Coronary artery (tissue), 2 donors: ENCODE measurements at places on chromosomes 5 and 9.

GRCh38 chr9:86599561-86599960, 245.4 kb upstream of the TUT7 start:
- no peak for DNase-seq

- DNase-seq: no peak
These were observed 327.0 kb upstream of the ADCY2 start for GRCh38 chr5:7068899-7069298.

- no peak for DNase-seq
These were observed 67.1 kb upstream of the SH3PXD2B start for GRCh38 chr5:172521338-172521932.

- no peak for DNase-seq
These were observed 76.4 kb downstream of the OSMR start for GRCh38 chr5:38922199-38922598.

DNA sequence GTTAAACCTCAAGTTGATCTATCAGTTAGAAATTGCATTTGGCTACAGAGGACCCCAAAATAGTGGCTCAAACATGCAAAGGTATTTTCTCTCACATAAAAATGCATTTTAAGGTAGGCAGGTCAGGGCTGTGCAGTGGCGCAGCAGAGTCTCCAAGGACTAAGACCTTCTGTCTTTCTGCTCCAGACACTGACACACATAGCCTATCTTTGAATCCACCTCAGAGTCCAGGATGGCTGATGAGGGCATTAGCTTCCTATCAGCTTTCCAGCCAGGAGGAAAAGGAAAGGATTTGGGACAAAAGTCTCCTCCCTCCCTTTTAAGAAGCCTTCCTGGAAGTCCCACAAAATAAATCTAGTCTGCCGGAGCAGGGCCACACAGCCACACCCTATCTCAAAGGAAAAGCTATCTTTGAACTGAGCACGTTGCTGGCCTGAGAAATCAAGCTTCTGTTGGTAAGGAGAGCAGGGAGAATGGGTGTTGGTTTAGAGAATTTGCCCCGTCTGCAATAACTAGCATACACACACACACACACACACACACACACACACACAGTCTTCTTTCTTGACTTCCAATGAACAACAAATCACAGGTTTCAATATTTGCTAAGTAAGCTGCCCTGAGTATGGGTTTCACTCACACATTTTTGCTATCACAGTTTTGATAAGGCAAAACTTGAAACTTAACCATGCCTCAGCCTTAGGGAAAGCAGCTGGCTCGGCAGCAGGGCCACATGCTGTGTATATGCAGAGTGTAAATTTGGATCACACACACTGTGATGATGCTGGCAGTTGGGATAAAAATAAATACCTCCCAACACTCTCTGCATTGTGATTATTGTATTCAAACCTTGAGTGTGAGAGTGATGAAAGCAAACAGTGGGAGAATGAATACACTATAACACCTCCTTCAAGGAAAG, 116.6 kb upstream of the MAP3K1 start:
- DNase-seq: no peak

DNA sequence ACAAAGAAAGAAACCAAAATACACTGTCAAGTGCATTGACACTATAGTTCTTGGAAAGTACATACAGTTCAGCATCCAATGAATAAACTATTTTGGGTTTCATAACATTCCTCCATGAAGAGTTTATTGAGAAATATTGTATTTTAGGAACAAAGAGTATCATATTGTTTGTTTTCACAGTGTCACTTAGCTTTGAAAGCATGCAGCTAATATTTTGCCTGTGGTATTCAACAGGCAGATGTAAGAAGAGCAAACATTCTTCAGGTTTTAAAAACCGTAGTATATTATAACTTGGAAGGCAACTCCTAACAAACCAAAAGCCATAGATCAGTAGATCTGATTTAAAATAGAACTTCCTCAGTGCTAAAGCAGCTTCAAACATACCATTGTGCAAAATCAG, 4.5 kb downstream of the PRELID2 start:
- DNase-seq: no peak

DNA sequence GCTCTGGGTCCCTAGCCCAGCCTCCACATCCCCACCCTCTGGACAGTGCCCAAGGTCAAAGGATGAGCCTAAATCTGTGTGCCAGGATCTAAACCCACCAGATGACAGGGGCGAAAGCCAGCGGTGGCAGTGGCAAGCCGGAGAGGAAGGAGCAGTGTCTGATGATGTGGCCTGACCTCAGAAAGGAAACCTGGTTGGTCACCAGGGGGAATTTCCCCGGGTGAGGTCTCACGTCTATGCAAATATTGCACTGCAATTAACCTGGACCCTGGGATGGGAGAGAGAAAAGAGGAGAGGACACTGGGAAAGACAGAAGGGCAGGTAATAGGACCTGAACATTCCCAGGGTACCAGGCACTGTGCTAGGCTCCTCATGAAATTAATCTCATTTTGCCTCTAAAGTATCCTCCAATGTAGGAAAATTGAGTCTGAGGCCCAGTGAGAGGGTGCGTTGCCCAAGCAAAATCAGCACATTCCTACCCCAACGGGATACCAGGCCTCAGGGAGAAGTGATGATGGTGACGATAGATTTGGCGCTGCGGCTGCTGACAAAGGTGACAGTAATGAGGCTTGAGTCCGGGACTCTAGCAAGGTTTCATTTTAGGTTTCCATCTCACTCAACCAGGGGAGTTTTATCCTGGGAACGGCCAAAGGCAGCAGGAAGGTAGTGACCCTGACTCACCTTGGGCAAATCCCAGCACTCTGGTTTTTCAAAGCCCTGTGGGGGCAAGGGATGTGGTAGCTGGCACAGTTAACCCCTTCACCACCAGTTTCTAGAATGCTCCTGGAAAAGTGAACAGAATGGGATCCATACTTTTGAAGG, 13.4 kb upstream of the TNIP1 start:
- no peak for DNase-seq

- no peak for DNase-seq
These were observed 20.9 kb upstream of the DMXL1 start for GRCh38 chr5:119049824-119050449.

- no peak for DNase-seq
These were observed 26.3 kb downstream of the NR3C1 start for GRCh38 chr5:143376911-143377813.

DNA sequence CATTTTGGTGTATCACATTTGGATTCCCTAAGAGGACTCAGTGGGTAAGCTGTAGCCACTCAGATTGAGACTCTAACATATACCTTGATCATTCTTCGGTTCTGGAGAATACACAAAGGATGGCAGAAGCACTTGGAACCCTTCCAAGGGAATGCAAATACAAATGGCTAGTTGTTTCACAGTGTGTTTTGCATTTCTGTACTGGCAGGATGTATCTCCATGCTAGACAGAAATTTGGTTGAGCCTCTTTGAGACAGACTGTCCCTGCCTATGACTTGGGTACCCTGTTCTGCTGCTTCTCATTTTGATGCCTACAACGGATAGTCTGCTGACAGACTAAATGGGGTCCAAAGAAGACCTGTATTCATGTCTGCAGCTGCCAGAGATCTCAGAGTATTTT, 273.5 kb downstream of the TMEM38B start:
- no peak for DNase-seq

DNA sequence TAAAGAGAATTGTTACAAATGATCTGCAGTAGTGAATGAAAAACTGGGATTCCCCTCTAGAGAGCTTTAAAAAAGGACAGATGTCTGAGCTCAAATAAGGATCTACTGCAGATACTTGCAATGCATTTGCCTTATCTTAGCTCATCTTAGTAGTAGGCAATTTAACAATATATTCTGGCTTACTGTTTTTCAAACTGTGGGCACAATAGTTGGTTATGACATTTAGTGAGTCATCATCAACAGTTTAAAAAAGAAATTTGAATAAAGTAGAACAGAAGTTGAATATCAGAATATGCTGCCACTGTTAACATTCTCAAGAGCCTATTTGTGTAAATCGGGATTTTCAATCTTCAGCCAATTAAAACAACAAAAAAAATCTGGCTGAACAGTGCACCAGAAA, 6.7 kb upstream of the CAST start:
- no peak for DNase-seq

DNA sequence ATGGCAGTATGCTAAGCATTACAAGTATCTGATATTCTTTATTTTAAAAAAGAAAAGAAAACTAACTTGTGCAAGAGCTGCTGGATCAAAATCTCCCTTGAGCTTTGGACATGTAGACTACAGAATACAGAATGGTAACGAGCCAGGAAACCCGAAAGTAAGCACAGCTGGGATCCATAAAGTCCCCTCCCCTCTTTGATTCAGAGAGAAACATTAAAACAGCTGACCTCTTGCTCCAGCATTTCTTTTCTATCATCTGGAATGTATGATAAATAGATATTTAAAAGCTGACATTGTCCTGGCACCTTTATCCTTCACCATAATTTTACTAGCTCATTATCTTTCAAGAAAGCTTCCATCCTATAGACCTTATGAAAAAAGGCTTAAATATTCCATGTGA, 28.2 kb upstream of the LPAR1 start:
- no peak for DNase-seq

GRCh38 chr9:85038824-85039608, 369.5 kb downstream of the NTRK2 start:
- DNase-seq: no peak

DNA sequence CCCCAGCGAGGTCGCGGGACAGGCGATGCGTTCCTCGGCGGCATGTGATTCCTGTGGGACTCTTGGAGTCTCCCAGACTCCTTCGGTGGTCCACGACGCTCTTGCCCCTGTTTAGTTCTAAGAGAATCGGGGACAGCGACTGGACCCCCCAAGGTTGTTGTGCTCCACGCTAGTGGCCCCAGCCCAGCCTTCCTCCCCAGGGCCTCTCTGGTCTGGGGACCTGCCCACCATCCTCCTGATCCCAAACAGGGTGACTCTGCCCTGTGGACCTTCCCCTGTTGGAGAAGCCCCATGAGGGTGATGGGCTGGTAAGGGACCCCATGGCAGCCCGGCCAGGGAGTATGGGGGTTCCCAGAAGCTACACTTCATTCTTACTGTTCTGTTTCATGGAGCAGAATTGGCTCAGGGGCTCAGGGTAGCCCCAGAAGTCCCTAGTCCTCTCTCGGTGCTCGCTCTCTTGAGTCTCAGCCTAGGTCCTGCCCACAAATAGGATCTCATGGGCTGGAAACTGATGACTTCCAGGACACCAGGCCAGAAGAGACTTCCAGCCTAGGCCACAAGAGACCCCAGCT, 880 bp downstream of the CARD19 start:
- DNase-seq: peak; percentile 80

DNA sequence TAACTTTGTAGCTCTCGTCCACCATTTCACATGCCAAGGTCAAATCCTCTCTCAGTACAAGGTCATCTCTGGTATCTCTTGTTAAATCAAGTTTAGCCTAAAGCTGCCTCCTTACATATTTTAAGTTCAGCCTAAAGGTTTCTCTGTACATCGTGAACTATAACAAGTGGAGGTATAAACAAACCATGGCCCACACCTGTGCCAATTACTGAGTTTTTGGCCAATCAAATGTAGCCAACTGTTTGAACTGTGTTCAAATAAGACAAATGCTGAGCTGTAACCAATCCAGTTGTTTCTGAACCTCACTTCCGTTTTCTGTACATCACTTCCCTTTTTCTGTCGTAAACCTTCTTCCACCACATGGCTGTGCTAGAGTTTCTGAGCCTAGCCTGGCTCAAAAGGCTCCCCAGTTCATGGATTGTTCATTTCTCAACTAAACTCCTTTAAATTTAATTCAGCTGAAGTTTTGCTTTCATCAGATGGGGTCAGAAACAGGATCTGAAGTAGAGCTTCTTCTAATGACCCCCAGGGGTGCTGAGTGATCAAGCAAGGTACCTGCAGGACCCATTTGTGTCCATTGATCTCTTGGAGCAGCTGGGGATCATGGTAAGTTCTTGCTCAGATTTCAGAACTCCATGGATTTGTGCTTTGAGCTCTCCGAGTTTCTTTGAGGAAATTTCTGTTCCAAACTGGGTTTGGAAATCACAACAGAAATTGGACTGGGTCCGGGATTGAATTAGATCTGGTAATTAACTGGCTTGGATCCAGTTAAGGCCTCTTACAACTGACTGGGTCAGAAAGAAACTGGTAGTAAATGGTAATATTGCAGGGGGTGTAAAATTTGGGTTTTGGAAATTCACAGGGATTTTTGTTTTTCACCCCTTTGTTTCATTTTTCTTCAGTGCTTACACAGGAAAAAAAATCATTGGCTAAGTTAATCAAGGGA, 11.0 kb upstream of the NANS start:
- DNase-seq: no peak

DNA sequence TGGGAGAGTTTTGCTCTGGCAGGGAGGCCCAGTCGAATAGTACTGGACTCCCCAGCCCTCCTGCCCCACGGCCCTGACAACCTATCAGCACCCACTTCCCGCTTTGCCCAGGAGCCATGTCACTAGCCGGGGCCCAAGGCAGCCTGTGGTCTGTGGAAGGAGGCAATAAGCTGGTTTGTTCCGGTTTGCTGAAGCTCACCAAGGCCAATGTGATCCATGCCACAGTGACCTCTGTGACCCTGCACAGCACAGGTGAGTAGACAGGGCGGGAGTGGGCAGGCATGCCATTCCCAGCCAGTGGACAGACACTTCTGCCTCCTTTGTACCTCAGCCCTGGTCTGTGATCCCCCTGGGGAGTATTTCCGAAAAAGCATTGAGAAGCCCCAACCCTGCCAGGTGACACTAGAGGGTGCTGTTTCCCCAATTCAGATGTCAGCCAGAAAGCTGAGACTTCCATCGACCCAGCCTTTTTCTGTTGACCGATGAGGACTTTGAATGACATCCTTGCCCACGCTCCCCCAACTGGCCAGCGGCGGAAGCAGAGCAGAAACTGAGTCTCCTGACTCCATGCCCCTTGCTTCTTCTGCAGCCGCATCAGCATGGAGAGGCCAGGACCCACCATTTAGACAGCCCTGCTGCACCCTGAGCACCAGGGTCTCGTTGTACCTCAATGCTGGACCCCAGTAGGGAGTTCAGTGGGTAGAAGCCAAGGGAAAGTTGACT, 9.6 kb downstream of the PCYOX1L start:
- DNase-seq: peak; percentile 80

DNA sequence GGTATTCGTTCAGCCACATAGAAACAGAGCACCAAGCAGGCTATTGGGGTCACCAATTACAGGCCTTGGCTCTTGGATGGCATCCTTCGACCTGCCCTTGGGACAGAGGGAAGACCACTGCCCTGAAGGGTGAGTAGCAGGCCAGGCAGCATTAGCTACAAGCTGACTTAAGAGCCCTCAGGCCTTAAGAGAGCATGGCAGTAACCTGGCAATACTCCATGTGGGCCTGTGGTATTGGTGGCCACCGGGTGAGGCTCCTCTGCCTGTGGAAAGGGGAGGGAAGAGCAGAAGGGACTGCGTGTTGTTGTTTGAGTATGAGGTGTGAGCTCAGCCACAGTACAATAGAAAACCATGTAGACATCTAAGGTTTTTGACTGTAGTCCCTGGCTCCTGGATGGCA, 170.6 kb downstream of the MCTP1 start:
- DNase-seq: no peak

DNA sequence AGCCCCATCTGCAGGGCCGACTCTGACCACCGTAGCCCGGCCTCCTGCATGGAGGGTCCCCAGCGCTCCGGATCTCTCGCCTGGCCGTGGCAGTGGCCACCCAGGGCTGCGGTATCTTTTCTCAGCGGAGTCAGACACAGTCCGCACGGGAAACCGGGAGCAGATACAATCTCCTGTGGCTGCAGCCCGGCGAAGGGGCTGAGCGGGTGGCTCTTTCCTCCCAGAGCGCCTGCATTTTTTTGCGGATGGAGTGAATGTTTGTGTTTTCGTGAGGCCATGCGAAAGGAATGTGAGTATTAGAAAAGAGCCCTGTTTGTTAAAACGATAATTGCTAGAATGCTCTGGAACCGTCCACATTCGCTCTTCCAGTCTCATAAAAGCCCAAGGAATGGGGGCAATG, 53.4 kb upstream of the PTCH1 start:
- no peak for DNase-seq
